ENCODE measurements at places on chromosomes 1 and 21.

GRCh38 chr1:197213193-197213592 is 54.9 kb upstream of the CRB1 start:
- DNase-seq, result no peak

DNA sequence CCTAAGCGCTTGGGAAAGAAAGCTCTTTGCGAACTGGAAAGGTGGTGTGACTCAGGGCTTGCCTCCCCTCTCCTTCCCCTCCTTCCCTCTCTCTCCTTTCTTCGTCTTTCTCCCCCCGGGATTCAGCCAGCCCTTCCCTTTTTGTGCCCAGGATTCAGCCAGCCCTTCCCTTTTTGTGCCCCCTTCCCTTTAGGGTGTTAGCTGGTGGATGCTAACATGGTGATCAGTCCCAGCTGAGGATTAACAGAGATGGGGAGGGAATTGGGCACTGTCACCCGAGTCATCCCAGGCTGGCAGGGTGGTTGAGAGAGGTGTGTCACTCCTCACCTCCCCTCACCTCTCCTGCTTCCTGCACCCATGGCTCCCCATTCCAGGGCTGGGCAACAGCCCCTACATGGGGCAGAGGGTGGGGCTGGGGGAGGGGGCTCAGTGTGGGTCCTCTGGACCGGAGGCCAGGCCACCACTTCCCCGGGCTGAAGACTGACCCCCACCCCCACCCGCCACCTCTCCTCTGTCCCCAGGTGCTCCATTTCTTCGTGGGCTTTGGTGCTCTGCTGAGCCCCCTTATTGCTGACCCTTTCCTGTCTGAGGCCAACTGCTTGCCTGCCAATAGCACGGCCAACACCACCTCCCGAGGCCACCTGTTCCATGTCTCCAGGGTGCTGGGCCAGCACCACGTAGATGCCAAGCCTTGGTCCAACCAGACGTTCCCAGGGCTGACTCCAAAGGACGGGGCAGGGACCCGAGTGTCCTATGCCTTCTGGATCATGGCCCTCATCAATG is 51.5 kb downstream of the ELK4 start:
- DNase-seq, result no peak

- no peak for DNase-seq
Observed at GRCh38 chr1:33966346-33967141, 102.7 kb downstream of the HMGB4 start.

DNA sequence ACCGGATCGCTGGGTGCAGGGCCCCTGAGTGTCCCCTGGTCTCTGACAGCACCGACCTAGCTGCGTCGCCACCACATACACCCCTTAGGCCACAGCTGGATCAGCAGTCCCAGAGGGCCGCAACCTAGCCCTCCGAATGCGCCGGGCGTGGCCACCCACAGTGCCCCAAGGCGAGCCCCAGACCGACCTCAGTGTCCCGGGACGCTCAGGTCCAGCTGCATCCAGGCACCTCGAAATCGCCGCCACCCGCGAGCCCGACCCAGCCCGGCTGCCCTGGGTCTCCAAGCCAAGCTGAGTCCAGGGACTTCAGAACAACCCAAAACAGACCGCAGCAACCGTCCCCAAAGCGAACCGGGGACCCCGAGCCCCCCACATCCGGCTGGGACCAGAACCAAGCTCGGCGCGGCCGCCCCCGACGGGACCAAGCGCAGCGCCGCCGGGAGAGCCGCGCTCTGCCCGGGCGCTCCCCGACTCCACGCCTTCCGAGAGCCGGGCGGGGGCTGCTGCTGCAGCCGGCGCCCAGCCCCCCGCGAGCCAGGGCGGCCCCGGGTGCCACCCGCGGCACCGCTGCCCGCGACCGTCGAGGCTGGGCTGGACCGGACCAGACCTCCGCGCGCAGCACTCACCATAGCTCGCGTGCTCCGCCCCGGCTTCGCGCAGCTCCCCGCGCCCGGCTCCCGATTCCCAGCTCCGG is 54.6 kb upstream of the ECE1 start:
- DNase-seq, result no peak

GRCh38 chr1:161390559-161390858 is 22.8 kb upstream of the CFAP126 start:
- no peak for DNase-seq

DNA sequence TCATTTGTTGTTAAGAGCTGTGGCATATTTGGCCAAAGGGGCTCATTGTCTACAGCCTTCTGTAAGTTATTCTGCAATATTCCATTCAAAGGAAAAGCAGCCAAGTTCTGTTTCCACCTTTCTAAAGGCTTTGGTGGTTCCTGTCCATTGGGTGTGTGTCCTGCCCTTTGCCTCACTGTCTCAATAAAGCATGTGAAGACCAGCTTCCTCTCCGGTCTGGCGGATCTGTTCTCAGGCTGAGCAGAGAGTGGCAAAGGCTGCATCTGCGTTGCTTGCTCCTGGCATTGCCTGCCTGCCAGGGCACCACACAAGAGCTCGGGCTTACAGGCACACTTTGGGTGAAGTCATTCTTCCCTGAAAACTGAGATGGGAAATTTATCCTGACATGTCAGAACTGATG is 34.9 kb downstream of the ST6GALNAC3 start:
- no peak for DNase-seq

DNA sequence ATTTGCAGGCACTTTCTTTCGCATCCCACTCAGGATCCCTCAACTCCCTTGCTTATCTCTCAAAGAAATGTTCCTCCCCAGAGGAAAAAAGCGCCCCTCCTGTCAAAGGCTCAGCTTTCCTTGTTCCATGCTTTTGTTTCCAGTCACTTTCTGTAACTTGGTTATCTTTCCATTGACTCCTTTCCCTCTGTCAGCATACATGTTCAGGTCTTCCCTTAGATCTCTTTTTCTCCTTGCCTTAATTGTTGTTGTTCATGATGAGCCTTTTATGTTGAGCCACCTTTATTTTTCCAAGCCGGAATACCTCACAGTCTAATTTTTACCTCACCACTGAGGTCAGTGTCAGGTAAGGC is 46.5 kb upstream of the PODN start:
- DNase-seq, result no peak

DNA sequence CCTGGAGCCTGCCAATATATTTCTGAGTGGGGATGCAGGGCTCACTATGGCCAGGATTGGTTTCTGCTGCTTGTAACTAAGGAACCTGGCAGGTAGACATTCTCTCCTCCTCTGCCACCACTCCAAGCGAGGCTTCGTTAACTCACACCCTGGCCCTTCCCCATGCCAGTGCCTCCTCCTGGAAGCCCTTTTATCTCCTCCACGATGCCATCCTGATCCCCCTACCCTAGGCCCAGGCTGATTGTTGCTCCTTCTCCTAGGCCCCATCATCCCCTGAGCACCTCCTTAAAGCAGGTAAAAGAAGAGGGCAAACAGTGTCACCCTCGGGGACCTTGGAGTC is 118.5 kb downstream of the DMRTB1 start:
- DNase-seq, result no peak

DNA sequence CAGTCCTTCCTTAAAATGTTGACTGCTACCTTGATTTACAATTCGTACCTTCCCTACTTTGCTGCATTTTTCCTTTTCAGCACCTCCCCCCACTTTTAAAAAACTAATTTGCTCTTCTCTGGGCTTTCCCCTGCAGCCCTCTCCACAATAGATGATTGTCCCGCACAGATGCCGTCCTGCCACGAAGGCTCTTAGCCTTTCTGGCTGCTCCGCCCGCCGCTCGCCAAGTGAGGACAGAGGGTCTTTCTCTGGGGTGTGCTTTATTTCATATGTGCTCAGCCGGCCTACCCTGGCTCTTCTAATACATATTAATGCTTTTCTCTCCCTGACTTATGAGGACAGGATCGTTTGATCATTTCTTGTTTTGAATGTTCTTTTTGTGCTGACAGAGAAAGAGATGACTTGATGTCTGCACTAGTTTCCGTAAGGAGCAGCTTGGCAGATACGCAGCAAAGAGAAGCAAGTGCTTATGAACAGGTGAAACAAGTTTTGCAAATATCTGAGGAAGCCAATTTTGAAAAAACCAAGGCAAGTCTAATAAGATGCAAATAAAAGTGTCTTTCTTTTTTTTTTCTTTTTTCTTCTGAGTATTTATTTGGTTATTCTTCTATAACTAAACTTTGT is 60.6 kb downstream of the SDCCAG8 start:
- DNase-seq, result no peak

- no peak for DNase-seq
Observed at GRCh38 chr1:213049232-213049631, 1.8 kb upstream of the RPS6KC1 start.

DNA sequence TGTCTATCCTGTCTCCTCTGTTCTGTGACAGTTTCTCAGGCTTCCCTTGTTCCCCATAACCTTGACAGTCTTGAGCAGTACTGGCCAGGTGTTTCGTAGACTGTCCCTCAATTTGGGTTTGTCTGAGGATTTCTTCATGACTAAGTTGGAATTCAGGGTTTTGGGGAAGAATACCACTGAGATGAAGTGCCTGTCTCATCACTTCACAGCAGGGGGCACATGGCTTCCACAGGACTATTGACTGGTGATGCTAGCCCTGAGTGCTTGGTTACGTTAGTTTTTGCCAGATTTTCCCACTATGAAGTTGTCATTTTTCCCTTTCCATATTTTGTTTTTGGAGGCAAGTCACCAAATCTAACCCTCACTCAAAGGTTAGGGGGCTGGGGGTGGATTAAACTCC is 45.7 kb downstream of the CDCP2 start:
- DNase-seq, result no peak

GRCh38 chr21:31220575-31220974 is 123.5 kb downstream of the TIAM1 start:
- no peak for DNase-seq

GRCh38 chr1:172357753-172358385 is 62.6 kb upstream of the C1orf105 start:
- no peak for DNase-seq

All from amniotic stem cell (primary cell).